ENCODE measurements at places on chromosomes 7 and 10. TPM values are rescaled to one million over a fixed set of nuclear protein-coding genes. Genes with fewer than 3 reads are reported as not detected.

- DNase-seq: no peak
These were observed 222.4 kb upstream of the SLC26A5 start for GRCh38 chr7:103668279-103668941.

GRCh38 chr7:135965602-135966001, 11.6 kb downstream of the MTPN start:
- DNase-seq: no peak

GRCh38 chr10:94213001-94213530, 149.7 kb downstream of the NOC3L start:
- DNase-seq: no peak

- peak; percentile 52 for DNase-seq
These were observed 207.3 kb upstream of the SH2B2 start for GRCh38 chr7:102079140-102080018.

Gene RNF32
- 2.7 TPM for total RNA-seq

Gene KDM7A
- 14.2 TPM for total RNA-seq

Gene SSC4D
- 2.1 TPM for total RNA-seq

All from kidney (tissue), 22 donors.